Pons (tissue), 1 donor: ENCODE measurements at places on chromosomes 2 and 18.

DNA sequence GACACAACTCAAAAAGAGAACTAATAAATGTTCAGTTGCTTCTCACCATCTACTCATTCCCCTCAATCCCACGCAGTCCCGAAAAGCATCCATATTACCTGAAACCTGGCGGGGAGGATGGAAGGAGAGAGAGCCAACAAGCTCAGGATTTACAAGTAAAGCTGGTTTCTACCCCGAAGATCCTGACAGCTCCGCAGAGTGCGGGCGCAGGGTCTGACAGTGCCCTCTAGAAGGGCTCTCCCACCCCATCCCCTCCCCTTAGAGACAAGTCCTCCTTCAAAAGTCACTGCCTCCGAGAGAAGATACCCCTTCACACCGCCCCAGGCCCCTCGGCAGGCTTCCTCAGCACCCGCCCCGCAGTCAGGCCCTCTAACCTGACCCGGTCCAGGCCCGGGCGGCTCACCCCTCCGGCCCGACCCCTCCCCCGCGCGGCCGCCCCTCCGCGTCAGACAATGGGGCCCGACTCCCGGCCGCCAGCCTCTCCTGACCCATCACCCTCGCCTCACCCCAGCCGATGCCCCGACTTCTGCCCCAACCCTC is 550 bp downstream of the RAB1A start:
- peak; percentile 29 for DNase-seq

GRCh38 chr18:50307400-50307737 is 19.9 kb upstream of the CXXC1 start:
- no peak for DNase-seq

- DNase-seq, result peak; percentile 94
Measured at GRCh38 chr2:239131521-239131920, 269.3 kb downstream of the HDAC4 start.

DNA sequence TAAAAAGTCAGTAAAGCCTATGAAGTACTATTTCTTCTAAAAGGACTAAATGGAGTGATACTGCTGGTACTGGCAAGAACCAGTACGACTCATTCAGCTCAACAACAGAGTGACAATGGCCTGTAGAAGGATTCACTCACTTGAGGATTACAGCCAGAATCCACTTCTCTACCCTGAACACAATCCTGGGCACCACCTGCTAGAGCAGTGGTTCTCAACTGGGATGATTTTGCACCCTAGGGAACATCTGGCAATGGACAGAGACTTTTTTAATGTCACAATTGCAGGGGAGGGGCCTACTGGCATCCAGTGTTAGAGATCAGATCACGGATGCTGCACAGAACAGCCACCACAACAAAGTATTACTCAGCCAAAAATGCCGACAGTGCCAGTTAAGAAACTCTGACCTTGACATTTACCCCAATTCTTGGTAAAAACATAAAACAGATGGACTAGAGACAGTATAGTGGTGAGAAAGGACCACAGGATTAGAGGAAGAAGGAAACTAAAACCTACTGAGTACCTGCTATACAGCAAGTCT is 5.0 kb downstream of the SPIRE1 start:
- peak; percentile 83 for DNase-seq

- peak; percentile 39 for DNase-seq
Measured at GRCh38 chr2:236629961-236630872, 60.6 kb downstream of the ACKR3 start.

DNA sequence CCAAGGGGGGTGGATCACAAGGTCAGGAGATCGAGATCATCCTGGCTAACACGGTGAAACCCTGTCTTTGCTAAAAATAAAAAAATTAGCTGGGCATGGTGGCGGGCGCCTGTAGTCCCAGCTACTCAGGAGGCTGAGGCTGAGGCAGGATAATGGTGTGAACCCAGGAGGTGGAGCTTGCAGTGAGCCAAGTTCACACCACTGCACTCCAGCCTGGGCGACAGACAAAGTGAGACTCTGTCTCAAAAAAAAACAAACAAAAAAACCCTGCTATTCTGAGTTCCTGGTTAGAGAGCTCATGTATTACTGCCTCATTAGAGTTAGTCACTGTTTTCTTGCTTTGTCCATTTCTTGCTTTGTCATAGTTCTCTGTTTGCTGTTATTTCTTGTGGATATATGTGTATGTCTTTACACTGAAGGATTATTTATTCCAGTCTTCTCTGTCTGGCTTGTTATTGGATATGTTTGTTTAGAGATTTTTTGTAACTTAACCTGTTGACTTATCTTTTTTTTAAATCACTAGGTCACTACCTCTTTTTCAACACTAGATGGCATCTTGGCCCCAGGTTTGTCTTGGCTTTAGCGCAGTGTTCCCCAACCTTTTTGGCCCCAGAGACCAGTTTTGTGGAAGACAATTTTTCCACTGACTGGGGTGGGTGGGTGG is 17.0 kb downstream of the TTLL4 start:
- no peak for DNase-seq

DNA sequence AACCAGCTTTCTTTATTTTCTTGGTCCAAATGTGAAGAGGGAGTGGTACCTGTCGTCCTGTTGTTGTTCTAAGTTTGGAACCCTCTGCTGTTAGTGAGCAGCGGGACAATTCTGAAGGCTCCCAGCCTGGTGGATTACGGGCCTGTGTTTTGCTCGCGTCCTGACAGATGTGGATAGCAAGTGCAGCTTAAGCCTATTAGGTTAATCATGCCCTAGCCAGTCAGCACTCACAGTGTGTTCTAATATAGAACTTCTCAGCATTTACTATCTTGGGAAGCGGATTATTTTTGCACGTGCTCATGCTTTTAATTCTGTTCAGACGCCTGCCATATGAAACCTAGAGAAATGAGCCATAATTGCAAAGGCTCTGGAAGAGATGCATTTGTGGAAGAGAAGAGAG is at the start of gene PCARE:
Gene PCARE, minus strand, starts transcription at position 113 of the 400 bp plus-strand sequence. CDS start 262 bp downstream, outside the sequence.
- DNase-seq, result peak; percentile 12

- DNase-seq, result no peak
Measured at GRCh38 chr2:187658952-187659525, 104.8 kb upstream of the TFPI start.

- no peak for DNase-seq
Measured at GRCh38 chr18:9869715-9870430, 15.9 kb upstream of the TXNDC2 start.

GRCh38 chr2:95346738-95347671 is 49.9 kb downstream of the KCNIP3 start:
- no peak for DNase-seq

DNA sequence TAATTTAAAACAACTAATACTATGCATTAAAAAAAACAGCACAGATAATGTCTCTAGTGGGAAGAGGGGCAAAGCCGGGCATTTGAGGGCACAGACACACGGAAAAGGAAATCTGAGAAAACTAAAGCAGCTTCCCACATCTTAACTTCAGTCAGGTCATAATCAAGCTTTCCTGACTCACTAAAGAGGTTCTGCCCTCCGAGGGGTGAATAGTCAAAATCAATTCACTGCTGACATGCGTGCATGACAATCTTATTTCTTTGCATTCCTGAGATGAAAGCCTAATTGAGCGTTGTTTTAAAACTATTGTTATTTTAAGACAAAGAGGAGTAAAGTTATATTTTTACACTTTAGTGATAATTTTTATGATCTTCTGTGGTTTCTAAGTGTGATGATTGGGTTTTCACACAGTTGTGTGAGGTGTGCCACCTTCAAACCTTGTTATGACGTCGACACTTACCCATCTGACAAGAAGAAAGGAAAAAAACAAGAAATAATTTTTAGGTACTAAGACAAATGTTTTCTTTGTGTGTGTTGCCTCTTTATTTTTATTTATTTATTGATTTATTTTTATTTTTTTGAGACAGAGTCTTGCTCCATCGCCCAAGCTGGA is 90.9 kb downstream of the GATA6 start:
- DNase-seq, result no peak

DNA sequence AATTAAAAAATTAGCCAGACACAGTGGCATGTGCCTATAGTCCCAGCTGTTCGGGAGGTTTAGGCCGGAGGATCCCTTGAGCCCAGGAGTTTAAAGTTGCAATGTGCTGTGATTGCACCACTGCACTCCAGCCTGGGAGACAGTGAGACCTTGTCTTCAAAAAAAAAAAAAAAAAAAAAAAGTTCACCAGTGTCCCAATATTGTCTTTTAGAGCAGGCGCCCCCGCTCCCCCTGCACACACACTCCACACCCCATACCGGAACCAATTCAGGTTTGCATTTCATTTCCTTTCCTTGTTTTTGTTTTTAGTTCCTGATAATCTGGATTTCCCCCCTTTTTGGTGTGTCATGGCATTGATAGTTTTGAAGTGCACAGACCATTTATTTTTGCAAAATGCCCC is 10.4 kb downstream of the TMEM87B start:
- DNase-seq, result no peak

DNA sequence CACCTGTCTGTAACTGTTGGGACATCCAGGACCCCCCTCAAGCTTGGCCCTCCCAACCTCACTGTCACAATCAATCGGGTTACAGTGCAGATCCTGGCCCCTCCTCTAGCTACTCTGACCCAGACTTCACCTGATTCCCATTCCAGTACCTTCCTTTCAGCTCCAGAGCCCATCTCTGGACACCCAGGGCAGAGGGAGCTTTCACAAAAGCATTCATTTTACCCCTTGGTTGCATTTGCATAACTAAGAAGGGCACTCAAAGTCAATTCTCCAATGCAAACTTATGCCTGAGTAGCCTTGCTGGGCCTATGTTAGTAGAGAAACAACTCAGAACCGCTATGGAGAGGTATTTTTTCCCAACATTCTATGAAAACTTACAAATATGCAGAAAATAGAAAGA is 7.4 kb downstream of the ZAP70 start:
- no peak for DNase-seq

- DNase-seq, result no peak
Measured at GRCh38 chr18:44786688-44787087, 106.0 kb downstream of the SETBP1 start.

- DNase-seq, result no peak
Measured at GRCh38 chr2:64424416-64424987, 29.5 kb upstream of the LGALSL start.

DNA sequence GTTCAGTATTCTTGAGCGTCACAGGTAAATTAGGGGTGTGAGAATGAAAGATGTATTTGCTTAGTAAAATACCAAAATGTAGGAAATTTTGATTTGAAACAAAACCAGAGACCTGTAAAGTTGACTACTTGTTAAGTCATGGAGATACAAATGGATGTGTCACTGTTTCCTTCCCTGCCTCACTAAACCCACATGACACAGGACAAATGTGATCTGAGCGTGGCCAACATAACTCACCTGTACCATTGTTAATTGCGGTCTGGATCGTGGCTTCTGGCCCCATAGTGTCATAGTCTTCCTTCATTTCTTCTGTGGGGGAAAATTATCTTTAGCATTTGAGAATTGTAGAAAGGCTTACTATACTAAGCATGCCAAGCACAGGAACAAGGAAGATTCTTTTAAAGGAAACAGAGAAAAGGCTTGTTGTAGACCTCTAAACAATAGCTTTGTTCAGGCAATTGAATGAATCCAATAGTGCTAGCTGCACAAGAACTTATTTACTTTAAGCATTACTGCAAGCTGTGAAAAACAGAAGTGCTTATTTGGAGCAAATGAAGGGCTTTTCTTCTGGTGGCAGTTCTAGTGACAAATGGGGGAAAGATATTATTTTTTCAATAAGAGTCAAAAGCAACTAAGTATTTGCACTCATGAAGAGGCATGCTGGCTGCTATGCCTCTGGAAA is 95.2 kb downstream of the ZEB2 start:
- peak; percentile 99 for DNase-seq

GRCh38 chr2:102843764-102844443 is 82.1 kb downstream of the TMEM182 start:
- no peak for DNase-seq

DNA sequence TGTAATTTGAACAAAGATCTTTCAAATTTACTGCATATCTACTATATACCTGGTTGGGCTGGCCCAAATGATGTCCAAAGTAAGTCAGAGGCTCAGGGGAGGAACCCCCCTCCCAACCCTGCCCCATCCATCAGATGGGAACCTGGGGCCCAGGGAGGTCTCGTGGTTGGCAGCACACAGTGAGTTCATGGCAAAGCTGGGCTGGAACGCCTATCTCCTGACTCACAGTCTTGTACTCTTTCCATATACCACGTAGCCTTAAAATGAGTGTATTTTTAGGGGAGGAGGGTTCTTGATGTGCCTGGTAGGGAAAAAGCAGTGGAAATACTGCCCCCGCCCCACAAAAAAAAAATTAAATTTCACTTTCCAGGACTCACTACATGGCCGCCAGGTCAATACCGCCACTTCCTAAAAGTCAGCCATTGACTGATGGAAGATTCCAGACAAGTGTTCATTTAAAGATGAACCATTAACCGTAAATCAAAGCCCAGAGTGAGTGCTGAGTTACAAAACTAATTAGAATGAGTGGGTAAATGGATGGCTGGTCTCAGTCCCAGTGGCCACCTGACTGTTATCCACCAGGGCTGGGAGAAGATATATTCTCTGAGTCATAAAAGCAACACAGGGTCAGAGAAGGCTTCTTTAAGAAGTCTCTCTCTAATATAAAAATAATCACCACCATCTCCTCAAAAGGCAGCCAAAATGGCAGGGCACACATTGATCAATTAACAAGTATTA is 80.5 kb downstream of the ZBTB7C start:
- no peak for DNase-seq

- DNase-seq, result no peak
Measured at GRCh38 chr2:86788881-86789686, 1.6 kb downstream of the CD8A start.

DNA sequence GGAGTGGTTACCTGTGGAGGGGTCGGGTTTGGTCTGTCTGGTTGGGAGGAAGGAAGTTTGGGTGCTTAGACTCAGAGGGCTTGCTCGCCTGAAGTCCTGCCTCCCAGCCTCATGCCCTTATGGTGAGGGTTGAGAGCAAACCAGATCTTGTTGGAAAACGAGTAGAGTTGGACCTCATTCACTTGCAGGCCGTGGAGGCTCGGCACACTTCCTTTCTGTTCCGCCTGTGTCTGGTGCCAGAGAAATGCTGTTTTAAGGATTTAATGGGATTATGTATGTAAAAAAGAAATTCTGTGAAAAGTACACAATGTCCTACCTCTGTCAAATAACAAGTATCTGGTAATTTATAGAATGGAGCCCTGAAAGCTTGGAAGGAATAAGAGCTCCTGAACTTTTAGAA is 29.6 kb downstream of the GATA6 start:
- DNase-seq, result no peak

GRCh38 chr18:63683152-63683551 is 19.6 kb upstream of the SERPINB11 start:
- no peak for DNase-seq

- peak; percentile 87 for DNase-seq
Measured at GRCh38 chr2:65064728-65065552, 8.7 kb downstream of the CEP68 start.

GRCh38 chr2:26585100-26585499 is 56.1 kb downstream of the CIB4 start:
- no peak for DNase-seq

- DNase-seq, result peak; percentile 20
Measured at GRCh38 chr18:11042247-11042646, 107.1 kb downstream of the PIEZO2 start.
